ENCODE measurements at places on chromosomes 6 and 20. TPM values are rescaled to one million over a fixed set of nuclear protein-coding genes. Genes with fewer than 3 reads are reported as not detected.

GRCh38 chr6:95529762-95530161 is 47.6 kb upstream of the MANEA start:
- DNase-seq, result no peak

DNA sequence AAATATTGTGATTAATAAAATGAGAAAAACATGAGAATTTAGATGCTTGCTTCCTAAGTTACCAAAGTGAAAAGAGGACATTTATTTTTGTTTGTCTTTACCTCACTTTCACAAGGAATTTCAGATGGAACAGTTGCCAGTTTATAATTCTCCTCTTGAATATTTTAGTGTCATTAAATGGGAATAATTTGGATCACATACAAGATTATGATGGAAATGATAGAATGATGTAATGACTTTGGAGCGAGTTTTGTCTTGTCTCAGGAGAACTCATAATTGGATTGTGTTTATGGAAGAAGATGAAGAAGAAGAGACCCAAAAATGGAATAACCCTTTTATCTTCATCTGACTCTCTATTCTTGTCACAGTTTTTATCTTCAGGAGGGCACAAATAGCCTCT is 172.9 kb upstream of the FLRT3 start:
- DNase-seq, result no peak

DNA sequence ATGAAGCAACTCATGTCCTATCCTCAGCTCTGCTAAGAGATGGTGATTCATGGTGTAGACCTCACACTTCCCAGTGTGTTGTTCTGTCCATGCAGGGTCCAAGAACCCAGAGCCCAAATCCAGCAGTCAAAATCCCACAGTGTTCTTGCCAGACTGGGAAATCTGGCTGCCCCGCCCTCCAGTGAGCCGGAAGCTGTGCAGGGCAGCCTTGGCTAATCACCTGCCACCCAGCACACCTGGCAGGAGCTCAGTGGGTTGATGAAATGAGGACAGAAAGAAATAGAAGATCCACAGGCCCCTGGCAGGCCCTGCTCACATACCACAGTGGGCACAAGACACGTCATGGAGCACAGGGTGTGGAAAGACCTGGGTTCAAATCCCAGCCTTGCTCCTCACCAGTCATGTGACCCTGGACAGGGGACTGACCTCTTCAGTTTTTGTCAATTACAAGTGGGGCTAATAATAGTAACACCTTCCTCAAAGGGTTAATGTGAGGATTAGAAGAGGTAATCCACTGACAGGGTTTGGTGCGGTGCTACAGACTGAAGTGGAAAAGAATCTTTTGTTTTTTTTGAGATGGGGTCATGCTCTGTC is 13.6 kb upstream of the GUCA1A start:
- DNase-seq, result no peak

DNA sequence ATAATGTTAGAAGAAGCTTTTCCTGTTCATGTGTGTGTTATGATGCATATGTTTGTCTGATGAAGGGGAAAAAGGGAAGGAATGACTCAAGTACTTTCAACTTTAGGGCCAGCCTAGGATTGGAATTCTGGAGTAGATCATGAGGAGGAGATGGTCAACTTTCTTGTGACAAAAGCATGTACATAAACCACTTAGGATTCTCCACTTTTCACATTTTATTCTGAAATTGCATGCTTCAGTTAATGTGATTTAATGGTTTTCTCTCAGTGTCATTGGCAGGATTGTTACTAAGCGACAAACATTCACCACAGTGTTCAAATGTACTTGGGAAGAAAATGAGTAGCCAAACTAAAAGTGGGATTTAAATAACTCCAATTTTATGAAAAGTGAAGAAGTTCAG is 80.1 kb downstream of the UTRN start:
- DNase-seq, result no peak

- DNase-seq, result no peak
These were observed 13.2 kb upstream of the SERINC1 start for GRCh38 chr6:122484760-122485159.

- DNase-seq, result no peak
These were observed 561.0 kb downstream of the PTPRT start for GRCh38 chr20:42628683-42629082.

DNA sequence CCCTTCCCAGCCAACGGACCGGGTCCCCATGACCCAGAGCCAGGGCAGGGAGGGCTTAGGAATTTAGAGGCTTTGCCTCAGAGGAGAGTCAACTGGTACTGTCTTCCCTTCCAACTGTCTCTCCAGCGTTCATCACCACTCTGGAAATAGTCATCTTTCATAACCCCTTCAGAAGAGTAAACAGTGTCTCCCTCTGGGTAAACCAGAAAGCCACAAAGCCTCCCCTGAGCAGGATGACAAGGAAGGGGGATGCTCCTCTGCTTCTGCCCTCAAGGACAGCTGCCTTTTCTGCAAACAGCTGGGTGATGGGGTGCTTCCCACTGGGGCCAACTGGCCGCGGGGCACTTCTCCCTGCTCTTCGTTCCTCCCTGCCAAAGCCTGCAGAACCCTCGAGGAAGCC is 90.1 kb downstream of the PSMG4 start:
- no peak for DNase-seq

- DNase-seq, result no peak
These were observed 276.3 kb downstream of the CD83 start for GRCh38 chr6:14393910-14394309.

- no peak for DNase-seq
These were observed 8.2 kb upstream of the CD83 start for GRCh38 chr6:14109411-14109826.

DNA sequence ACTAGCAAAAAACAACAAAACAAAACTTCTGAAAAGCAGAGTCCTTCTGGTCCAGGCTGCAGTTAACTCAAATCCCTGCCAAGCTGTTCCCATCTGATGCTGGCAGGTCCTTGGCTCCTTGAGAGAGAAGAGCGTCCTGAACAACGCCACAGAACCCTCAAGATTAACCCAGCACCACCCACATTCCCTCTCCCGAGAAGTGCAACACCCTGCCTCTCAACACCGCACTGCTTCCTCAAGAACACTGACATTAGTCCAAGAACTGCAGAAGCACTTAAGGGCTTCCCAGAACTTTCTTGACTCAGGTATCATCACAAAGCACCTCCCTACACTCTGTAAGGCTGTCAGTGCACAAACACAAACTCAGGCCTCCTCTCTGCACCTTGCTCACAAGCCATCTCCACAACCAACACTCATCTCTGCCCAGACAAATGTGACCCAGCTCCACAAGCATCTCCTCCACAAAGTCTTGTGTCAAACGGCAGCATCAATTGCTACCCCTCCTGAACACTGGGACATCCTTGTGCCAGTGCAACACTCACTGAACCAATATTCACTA is 7.5 kb downstream of the MRPL14 start:
- no peak for DNase-seq

GRCh38 chr6:43992783-43993644 is 134.2 kb downstream of the MRPL14 start:
- DNase-seq, result no peak

GRCh38 chr6:16352258-16352635 is 113.9 kb downstream of the GMPR start:
- DNase-seq, result no peak

DNA sequence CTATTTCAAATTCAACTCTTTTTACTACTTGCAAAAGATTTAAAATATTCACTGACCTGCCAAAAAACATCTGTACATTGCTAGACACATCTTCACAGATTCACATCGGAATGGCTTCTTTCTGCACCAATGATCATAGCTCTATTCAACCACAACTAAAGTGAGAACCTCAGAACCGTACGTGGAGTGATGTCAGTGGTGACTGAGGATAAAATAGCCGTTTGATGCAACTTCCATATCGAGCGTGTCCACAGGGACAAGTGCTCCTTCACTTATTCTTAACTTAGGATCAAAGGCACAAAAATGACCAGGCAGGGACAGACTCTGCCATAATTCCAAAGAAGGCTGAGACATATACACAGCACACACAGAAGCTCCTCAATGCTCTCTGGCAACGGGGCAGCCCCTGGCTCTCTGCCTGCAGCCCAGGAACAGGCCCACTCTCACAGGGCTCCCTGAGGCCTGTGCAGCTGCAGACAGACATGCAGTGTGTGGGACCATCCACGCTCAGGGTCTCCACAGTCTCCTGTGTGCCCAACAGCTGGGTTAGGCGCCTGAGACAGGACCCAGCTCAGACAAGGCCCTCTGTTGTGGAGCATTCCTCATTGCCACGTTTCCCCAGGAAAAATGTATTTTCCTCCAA is 22.8 kb downstream of the FYN start:
- DNase-seq, result no peak

- no peak for DNase-seq
These were observed 155.6 kb upstream of the SMLR1 start for GRCh38 chr6:130671577-130671976.

DNA sequence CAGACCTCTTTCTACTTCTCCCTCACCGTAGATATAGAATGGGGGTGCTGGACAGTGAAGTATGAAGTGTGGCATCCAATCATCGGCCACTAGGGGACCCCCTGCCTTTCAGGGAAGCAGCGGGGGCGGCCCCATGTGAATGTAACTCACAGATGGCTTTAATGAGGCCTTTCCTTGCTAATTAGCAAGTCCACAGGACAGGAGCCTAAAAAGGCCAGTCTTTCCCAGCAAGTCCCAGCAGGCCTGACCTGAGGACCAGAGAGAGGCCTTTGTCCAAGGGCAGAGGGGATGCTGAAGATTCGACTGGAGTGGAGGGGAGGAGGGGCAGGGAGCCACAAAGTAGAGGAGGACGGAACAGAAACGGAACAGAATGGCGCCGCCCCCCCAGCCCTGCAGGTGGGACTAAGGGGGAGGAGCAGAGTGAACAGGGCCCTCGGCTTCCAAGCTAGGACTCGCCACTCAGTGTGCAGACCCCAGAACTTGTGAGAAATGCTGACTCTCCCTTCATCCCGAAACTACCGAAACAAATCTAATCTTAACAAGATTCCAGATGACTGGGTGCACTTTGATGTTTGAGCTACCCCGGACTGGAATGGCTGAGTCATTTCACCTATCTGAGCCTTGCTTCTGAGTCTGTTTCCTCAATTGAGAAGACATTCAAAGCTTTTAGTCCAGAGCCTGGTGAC is 5.8 kb downstream of the C6orf132 start:
- no peak for DNase-seq

DNA sequence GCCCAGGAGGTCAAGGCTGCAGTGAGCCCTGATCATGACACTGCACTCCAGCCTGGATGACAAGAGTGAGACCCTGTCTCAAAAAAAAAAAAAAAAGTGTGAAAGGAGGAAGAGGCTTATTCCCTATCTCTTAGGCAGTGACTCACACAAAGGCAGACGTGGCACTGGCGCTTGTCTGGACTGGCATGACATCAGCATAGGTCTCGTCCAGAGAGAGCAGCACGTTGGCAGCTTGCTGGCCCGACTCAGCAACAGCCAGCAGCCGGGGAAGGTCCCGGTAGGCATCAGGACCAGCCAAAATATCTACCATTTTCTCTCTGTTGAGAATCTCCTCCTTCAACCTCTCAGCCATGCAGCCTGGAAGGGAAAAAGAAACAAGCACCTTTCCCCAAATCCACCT is 14.1 kb downstream of the CDK5RAP1 start:
- no peak for DNase-seq

GRCh38 chr20:52217689-52218395 is 26.3 kb upstream of the ZFP64 start:
- DNase-seq, result no peak

- DNase-seq, result no peak
These were observed 17.9 kb downstream of the SLC22A16 start for GRCh38 chr6:110458476-110458875.

DNA sequence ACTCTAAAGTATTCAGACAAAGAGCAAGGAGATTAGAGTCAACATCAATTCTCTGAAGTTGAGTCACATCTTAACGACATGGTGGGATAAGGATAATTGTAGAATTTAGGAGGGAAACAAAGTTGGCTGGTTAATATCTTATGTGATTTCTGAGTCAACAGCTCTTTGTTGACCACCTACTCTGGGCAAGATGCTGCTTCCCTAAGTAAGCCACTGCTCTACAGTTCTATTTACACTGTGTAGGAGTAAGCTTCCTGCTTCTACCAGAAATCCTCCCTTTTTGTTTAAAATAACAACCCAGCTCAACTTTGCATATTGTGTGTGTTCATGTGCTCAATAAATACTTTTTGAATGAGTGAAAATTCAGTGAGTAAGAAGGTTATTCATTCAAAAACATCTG is 3.1 kb downstream of the HS3ST5 start:
- DNase-seq, result no peak

GRCh38 chr6:134768931-134769330 is 181.0 kb downstream of the ALDH8A1 start:
- no peak for DNase-seq

DNA sequence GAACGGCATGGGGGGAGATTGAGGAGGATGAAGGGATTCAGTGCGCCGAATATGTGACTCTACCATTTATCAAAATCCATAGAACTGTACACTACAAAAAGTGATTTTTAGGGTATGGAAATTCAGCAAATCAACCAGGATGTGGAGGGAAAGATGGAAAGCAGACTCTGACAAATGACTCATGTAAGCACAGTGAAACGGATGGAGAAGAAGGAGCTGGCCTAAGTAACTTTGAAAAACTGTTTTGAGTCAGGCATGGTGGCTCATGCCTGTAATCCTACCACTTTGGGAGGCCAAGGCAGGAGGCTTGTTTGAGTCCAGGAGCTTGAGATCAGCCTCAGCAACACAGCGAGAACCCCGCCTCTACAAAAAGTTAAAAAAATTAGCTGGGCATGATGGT is 39.2 kb downstream of the MUC22 start:
- DNase-seq, result no peak

DNA sequence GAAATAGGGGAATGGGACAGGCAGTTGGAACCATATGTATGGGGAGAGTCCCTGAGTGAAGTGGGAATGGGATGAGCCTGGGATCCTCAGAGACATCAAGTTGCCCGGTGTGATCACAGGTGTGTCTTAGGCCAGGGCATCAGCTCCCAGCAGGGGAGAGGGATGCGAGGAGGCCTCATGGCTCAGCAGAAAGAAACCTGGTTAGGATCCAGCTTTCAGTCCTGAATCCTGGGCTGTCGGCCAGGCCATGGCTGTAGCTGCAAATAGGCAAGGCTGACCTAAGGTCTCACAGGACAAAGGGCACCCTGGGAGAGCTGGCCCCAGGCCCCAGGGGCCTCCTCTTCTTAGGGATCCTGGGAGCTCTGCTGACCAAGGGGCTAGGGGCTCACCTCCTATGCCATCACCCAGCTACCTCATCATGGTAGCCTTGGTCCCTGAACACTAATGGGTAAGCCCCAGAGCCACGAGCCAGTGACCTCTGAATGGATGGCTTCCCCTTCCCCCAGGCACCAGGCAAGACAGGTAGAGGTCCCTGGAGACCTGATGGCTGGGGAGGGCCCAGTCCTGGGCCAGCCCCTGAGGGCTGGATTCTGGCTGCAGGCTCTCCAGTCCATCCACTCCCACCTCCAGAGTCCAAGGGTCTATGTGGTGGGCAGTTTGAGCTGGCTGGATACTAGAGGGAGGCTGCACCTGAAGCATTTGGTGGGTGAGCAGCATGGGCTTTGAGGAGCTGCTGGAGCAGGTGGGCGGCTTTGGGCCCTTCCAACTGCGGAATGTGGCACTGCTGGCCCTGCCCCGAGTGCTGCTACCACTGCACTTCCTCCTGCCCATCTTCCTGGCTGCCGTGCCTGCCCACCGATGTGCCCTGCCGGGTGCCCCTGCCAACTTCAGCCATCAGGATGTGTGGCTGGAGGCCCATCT is at the start of gene SLC22A7:
TSS of gene SLC22A7 (plus strand) at position 617 of the 921 bp plus-strand sequence. CDS start at position 716, 99 bp downstream.
- no peak for DNase-seq

Gene ABHD12
- 90.9 TPM for total RNA-seq

Gene UNC5CL
- total RNA-seq, result 0.36 TPM

Gene CDSN
- not detected for total RNA-seq

Gene FOXO3
- 43.8 TPM for total RNA-seq

Gene MDFI
- 0.54 TPM for total RNA-seq

Gene C20orf96
- total RNA-seq, result 20.5 TPM

Gene CTCFL
- 0.05 TPM for total RNA-seq

Gene CST4
- total RNA-seq, result not detected

Gene IL17A
- total RNA-seq, result not detected

Gene DEFB124
- total RNA-seq, result not detected

Gene LHFPL5
- not detected for total RNA-seq

Gene PREX1
- total RNA-seq, result 20.0 TPM
